ENCODE measurements at places on chromosomes 3 and 15. TPM values are rescaled to one million over a fixed set of nuclear protein-coding genes. Genes with fewer than 3 reads are reported as not detected.
A peak's percentile ranks its signal among the peaks of the same experiment; 100 is the strongest.

The TUSC7 gene
- polyA plus RNA-seq = not detected

- DNase-seq = no peak
Measured at GRCh38 chr3:123819949-123820348, 64.2 kb downstream of the MYLK start.

DNA sequence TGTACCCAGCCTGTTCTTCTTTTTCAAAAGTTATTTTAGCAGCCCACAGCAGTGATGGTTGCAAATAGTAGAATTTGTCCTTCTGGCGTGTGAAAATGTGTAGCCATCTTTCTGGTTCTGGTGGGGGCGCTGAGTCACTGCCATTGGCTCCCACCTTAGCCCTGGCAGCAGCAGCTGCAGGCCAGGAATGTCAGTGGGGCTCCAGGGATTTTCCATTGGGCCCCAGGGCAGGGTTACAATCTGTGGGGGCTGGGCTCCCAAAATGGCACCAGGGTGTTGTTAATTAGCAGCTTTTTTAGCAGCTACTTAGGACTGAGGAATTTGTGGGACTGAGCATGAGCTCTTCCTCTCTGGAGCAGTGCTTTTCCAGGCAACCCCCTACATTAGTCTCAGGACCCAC lies 38.9 kb downstream of the TOPAZ1 start:
- DNase-seq = no peak

The CHDH gene
- polyA plus RNA-seq = 10.6 TPM

- DNase-seq = peak; percentile 79
Measured at GRCh38 chr3:194130807-194131589, 5.0 kb upstream of the HES1 start.

The TIMP4 gene
- 0.99 TPM for polyA plus RNA-seq

The GNAT1 gene
- 0.03 TPM for polyA plus RNA-seq

GRCh38 chr15:85456798-85457197 lies 76.4 kb downstream of the AKAP13 start:
- no peak for DNase-seq

- DNase-seq = no peak
Measured at GRCh38 chr3:28972921-28973320, 307.9 kb upstream of the RBMS3 start.

DNA sequence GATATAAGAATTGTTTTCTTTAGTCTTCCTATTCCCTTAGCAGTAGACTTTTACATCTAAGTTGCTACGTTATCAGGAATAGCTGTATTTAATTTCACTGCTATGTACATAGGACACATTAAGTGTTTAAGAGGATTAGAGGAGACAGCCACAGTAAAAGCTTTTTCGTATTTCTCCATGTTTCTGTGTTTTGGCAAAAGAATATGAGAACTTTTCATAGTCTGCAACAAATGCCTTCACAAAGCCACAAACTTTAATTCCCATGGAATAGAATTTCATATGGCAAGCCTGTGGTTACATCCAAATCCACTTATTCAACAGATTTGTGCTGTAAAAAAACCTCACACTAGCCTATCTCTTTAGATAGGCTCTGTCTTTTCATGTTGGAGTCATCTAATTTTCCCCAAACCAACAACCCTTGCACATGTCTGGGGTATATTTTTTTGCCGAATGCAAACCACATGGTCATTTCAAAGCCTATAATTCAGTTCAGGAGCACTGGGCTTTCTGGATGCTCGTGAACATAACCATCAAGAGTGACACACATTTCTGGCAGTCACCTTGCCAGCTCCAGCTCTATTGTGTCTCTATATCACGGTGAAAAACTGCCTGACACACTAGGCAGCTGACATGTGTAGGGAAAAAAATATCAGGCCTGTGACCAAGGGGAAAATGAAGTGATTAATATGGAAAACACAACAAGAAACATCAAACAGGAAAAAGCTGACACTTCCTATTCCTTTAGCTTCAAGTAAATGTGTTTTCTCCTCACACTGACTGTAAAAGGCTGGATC lies 19.2 kb downstream of the PLD1 start:
- no peak for DNase-seq

DNA sequence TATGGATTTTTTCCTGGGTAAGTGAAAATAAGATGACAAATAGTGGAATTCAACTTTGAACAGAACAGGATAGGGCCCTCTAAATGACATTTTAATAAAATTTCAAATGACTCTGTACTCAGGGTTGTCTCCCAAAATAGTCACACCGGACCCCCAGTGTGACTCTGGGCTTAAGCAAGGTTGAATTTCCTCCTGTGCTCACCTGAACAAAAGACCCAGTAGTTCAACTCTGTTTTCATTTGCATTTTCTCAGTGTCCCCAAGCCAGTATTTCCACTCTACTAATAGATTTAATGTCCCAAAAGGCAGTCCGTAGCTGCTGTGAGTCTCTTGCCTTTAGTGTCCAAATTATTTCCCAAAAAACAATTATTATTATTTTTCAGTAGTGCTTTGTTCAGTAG lies 296.6 kb downstream of the PLOD2 start:
- no peak for DNase-seq

DNA sequence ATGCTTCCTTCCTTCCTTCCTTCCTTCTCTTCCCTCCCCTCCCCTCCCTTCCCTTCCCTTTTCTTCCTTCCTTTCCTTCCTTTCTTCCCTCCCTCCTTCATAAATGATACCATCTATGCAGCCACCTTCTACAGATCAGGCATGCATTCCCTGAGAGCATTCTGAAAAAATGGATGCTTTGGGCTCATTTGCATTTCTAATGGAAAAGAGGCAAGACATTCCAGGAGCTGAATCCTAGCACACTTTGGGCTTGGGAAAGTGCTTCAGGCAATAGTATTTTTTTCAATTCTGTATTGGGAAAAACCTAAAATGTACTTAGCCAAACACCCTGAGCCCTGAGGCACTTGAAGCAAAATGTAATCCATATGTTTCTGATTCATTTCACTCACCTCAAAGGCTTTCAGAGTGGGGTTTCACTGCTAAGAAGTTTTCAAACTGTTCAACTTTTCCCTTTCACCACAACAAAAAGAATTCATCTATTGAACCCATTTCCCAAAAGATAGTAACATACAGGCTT lies 220.1 kb upstream of the RORA start:
- DNase-seq = no peak

GRCh38 chr3:147384210-147385058 lies 21.9 kb downstream of the ZIC4 start:
- DNase-seq = no peak

DNA sequence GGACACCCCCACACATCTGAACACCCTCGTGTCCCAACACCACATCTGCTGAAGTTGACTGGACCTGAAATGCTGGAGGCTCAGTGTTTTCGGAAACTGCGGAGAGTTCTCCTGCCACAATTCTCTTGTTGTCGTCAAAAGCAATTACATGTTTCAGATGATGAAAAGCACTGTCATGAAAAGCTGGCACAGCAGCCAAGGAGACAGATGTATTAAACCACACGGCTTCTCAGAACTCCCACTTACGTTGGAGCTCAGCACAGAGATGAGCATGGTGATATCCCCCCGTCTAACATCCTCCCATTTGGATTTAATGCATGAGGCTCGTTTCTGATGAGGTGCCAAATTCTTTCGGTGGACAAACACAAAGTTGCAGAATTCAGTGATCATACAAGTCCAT lies 180.1 kb downstream of the RORA start:
- DNase-seq = no peak

The DNAJB8 gene
- not detected for polyA plus RNA-seq

- DNase-seq = no peak
Measured at GRCh38 chr3:10366651-10367101, 45.8 kb upstream of the SEC13 start.

- DNase-seq = no peak
Measured at GRCh38 chr15:92078270-92078669, 224.8 kb downstream of the SLCO3A1 start.

DNA sequence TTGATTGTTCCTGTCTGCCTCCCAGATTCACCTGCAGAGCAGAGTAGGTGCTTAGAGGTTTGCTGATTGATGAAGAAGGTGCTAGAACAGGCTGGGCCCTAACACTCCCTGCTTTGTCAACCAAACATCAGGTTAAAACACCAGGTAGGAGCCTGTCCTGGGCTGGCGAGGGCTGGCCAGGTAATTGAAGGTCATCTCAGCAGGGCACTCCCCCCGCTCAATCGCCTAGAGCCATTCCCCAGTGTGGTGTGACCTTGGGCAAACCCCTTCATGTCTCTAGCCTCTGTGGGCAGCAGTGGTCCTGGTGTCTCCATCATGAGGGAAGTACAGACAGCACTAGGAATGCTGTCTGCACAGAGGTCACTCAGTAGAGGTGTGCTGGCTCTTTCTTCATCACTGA lies 88.3 kb downstream of the KLF15 start:
- no peak for DNase-seq

DNA sequence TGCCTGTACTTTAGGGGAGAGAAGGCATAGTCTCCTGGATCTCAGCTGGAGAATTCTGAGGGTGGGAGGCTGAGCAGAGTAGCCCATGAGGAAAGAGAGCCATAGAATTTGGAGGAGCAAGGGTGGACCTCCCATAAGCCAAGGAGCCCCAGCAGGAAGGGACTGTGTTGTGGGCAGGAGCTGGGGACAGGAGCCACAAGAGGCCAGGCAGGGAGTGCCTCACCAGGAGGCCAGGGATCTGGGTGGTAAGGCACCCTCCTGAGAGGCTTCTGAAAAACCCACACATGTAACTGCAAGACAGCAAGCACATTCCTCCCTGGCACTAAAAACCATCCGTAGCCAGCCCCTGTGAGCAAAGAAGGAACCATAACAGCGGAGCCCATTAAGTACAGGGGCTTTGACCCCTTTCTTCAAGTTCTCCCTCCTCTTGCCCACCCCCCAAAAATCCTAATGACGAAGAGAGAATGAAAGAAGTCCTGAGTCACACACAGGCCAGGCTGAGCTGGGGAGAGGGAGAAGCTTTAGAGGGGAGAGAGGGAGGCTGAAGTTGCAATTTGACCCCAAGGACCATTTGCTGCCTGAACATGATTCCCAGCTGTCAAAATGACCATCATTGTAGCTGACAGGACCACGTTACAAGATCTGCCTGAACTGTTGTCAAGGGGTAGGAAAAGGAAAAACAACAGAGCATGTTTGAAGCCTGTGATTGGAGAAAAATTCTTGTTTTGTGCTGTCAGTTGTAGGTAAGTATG lies 82.6 kb downstream of the TRIM42 start:
- DNase-seq = no peak

GRCh38 chr15:39154227-39154638 lies 426.6 kb upstream of the THBS1 start:
- DNase-seq = no peak

- DNase-seq = no peak
Measured at GRCh38 chr3:42101481-42101880, 10.3 kb downstream of the TRAK1 start.

The SI gene
- not detected for polyA plus RNA-seq

- no peak for DNase-seq
Measured at GRCh38 chr15:77021803-77022381, 27.0 kb downstream of the PSTPIP1 start.

The PARP9 gene
- polyA plus RNA-seq = 18.6 TPM

DNA sequence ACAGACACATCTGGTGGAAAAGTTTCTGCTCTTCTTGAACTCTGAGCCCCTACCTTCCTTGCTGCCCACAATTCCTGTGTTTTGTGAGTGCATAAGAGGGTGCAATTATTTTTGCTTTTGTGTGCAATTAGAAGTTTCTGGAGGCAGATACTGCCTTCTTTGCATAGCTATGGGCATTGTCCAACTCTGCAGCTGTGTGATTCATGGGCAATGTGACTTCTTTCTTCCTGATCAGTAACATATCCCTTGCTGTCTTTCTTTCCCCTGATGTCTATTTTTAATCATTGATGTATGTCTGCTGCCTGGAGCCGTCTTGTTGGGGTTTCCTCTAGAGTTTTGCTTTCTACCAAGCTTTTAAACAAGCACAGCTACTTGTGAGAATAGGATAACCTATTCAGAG lies 321.6 kb upstream of the CHRM5 start:
- no peak for DNase-seq

The KBTBD13 gene
- polyA plus RNA-seq = 0.09 TPM

The MAGEL2 gene
- polyA plus RNA-seq = 5.6 TPM

The ASB14 gene
- 1.6 TPM for polyA plus RNA-seq

GRCh38 chr15:72728821-72729220 lies 42.8 kb downstream of the BBS4 start:
- no peak for DNase-seq

DNA sequence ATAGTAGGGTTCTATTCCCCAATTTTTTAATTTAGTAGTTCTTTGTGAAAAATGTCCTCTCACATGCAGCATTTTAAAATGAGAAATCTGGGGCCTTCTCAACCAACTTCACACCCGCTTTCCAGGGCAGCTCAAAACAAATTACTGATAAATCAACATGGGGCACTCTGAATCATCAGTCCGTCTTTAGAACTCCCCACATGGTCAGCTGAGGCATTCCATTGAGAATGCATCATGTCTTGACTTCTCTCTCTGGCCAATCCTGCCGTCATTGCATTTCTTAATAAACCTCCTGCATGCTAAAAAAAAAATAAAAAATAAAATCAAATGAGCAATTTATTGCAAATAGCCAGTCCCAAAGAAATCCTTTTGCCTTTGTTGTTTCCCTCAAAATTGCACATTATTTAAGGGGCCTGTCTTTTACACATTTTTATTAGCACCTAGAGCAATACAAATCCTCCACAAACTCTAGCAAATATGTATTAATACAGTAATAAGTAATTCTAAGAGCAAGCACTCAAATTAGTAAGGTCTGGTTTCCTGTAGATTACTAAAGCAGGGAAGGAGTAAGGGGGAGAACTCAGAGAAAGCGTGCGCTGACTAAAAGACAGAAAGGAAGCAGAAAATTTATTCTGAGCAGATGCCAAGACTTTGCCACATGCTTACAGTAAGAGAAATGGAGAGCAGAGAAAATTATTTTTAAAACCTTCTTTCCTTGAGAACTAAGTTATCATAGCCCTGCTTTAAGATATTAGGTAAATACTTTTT lies 175.7 kb downstream of the TNIK start:
- DNase-seq = no peak

The CHL1 gene
- polyA plus RNA-seq = 19.6 TPM

The GOLGA8S gene
- polyA plus RNA-seq = 0.95 TPM

The GPR160 gene
- 37.4 TPM for polyA plus RNA-seq

GRCh38 chr15:88300089-88300488 lies 43.5 kb upstream of the NTRK3 start:
- no peak for DNase-seq

DNA sequence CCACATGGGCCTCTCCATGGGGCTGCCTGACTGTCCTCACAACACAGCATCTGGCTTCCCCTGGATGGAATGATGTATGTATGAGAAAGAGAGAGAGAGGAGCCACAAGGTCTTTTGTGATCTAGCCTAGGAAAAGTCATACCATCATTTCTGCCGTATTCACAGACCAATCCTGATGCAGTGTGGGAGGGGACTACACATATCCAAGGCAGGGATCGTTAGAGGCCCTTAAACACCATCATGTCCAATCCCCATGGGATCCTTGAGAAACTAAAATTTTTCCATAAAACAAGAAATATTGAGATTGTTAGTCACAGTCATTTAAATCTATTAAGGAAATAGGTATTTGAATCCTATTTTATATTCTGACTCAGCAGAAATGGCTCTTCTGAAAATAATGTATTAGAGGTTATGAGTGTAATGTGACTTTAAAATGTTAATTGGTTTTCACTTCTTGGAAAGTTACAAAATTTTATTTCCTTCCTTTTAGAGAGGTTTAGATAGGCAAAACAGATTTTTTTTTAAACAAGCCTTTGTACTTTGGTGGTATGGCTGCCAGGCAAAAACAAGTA lies 65.1 kb upstream of the TSC22D2 start:
- DNase-seq = no peak

The RAMAC gene
- polyA plus RNA-seq = 43.2 TPM
